ENCODE measurements at places on chromosomes 2 and 18.

DNA sequence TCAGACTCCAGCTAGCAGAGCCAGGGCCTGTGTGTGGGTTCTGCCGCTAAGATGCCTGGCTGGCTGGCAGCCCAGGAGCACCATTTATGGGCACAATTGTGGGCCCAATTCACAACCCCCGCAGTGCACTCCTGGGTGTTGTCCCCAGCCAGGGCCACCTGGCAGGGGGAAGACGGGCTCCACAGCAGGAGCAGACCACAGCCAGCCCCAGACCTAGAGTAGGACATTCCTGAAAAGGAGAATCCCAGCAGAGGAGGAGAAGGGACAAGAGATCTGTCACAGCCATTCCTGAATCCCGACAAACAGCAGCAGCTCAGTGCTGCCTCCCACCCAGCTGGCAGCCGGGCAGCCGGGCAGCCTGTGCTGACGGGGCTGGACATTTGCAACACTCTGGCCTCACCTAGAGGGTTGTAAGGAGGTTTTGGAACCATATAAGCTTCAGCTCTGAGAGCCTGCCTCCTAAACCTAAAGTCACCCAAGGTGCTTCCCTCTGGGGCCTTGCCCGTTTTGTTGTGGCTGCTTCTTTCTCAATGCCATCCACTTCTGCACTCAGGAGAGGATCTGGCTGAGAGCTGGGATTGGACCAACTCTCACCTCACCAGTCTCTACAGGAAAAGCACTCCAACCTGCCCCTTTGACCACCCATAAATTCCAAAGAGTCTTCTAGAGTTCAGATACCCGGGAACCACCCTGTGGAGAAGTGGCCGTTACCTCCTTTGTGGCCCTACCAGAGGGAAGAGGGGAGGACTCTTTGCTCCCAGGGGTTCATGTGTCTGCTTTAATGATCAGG is 4.1 kb upstream of the TMEM177 start:
- no peak for DNase-seq

GRCh38 chr2:173090276-173090877 is 14.7 kb downstream of the MAP3K20 start:
- no peak for DNase-seq

DNA sequence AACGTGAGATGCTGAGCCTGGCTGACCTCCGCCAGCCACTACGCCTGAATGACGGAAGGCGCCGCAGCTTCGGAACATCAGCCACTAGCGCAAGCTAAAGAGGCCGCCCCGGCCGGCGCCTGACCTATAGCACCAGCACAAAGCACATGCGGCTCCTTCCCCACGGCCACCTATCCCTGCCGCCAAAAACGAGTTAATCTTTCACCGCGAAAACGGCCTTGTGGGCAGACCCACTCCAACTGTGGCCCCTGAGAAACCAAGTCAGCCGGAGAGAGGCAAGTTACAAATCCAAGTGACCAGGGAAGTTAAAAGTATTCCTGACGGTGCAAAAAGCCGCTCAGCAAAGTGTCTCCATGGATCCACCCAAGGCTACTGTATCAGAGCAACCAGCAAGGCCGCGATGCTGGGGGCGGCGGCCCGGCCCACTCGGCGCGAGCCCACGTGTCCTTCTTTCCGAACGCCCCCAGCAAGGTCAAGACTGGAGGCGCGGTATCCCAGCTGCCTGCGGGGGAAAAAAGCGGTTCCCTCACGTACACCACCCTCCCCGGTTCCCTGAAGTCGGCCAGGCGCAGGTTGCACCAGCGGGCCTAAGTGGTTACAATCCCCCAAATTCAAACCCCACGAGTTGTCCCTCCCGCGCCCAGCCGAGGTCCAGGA is 575 bp downstream of the HSPD1 start:
- peak; percentile 47 for DNase-seq

DNA sequence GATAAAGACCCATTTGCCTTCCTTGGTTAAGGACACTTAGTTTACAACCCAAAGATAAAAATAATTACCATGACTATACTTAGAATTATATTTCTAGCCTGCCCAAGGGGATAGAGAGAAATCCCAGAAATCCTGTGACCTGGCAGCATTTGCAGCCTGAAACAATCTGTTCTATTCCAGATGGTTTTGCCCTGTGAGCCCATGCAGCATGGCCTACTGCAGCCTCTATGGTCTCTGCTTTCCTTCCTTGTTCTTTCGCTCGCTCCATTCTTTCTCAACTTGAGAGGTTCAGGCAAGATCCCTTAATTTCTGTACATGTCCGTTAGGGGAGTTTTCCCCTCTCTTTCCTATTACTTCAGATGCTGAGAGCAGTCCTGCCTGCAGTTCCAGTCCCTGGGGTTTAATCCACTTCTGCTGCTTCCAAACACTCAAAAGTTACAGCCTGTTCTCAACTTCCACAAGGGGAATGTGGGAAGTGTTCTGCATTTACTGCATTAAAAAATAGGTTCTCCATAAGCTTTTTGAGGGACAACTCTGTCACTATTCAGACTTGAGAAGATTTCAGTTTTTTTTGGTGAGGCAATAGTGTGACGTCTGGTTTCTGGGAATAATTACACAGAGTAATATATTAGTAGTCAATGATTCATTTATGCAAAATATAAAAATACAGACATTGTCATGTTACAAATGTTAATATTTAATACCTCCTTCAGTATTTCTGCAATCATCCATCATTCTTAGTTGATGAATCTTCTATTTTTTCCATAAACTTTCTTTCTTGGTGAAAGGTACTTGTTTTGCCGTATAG is 80.3 kb downstream of the CDCA7 start:
- DNase-seq, result peak; percentile 18

DNA sequence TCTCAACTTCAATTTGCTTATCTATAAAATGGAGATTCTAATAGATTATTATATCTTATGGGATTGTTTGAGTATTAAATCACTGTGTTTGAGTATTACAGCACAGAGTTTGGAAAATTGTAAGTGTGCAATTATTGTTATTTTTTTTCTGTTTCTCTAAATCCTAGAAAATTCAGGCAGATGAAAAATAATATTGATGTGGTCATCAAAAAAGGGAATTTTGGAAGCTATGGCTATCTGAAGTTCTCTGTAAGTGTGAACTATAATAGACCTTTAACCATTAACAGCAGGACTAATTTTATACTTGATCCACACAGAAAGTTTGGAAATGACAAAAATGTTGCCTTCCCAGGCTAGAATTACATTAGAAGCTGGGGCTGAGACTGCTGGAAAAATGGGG is 393.2 kb downstream of the SUCLG1 start:
- no peak for DNase-seq

GRCh38 chr2:37283207-37283606 is 41.4 kb downstream of the PRKD3 start:
- no peak for DNase-seq

DNA sequence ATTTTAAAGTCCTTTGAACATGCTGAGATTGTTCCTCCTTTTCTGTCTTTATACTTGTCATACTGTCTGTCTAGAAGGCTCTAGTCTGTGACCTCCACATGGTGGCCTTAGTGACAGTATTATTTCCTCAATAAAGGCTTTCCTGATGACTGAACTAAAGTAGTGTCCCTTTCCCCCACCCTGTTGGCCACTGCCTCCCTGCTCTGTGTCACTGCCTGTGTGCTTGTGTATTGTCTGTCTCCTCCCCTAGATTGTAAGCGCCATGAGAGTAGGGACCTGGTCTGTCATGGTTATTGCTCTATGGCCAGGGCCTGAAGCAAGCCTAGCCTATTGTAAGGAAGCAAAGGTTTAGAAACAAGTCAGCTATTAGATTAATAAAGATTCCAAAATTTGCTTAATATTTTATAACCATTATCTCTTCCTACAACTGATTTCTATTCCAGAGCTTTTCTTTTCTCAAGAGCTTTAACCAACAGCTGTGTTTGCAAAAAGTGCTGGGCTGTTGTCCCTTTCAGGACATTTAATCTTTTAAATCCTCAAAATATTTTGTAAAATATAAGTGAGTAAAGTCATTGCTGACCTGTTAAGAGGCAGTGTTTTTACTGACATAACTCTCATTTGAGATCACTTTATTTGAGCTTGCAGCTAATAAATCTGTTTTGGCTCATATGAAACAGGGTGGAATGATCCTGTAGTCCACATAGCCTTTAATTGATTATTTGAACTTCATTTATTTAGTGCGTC is 35.5 kb downstream of the DIS3L2 start:
- no peak for DNase-seq

- no peak for DNase-seq
Observed at GRCh38 chr18:13537022-13537780, 189.2 kb downstream of the FAM210A start.

GRCh38 chr18:75208155-75208835 is 644 bp downstream of the PTGR3 start:
- DNase-seq, result peak; percentile 72

DNA sequence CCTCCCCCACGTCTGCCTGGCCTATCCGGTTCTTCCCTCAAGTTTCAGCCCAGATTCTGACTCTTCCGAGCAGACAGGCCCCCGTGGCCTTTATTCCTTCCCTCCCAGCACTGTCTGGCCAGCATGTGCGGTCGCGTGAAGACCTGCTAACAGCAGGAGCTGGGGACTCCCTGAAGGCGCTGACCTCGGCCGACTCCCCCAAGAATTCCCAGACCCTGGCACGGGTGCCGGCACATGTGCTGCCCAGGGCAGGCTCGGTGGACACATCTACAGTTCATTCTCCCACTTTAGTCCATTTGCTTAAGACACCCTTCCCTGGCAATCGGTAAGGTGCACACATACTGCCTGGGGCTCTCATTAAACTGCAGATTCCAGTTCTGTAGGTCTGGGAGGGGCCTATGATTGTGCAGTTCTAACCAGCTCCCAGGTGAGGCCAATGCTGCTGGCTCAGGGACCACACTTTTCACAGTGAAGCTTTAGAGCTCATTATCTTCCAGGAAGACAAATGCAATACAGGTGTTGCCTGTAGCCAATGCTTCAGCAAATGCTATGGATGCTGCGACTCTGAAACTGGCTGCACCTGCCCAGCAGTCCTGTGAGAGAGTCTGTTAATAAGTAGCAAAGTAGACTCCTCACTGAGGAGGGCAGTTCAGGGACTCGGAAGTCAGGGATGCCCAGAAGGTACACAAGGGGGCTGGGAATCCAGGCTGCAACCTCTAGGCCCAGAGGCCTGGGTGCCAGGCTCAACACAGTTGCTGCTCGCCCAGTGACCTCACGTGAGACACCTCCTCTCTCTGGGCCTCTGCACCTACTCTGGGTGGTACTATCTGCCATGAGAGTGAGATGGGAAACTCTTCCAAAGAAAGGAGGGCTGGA is 45.4 kb upstream of the TAF1B start:
- DNase-seq, result peak; percentile 8

DNA sequence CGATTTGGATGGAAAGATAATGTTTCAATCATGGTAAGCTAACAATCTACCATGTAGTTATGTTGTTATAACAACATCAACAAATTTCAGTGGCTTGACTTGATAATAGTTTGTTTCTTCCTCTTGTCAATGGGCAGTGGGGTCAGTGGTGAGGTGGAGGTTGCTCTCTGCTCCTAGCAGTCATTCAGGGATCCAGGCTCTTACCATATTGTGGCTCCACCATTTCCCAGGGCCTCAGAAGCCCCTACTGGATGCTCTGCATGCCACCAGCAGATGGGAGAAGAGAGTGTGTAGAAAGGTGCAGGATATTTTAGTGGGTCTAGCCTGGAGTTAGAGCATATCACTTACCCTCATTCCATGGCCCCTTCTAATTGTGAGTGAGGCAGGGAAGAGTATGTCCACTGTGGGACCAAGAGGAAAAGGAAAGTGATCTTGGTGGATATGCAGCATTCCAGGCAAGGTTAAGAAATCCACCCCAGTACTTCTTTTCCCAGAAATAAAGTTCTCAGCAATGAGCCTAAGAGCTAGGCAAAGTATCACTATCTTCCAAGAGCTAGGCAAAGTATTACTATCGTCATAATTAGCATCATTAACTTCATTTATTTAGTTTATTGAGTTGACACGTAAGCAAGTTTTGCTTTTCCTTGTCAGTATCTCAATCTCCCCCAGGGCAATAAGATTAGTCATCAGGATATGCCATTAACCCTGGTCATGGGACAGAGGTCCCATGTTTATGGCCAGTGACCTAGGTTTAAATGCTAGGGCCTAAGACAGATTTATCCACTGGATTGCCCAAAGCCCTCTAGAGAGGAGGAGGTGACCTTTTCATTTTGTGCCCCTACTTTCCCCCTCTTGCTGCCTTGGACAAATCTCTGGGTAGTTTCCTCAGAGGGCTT is 4.2 kb upstream of the IWS1 start:
- DNase-seq, result no peak

- DNase-seq, result no peak
Observed at GRCh38 chr2:197889041-197889440, 84.6 kb downstream of the PLCL1 start.

GRCh38 chr2:228949831-228950230 is 321.3 kb downstream of the PID1 start:
- DNase-seq, result no peak

DNA sequence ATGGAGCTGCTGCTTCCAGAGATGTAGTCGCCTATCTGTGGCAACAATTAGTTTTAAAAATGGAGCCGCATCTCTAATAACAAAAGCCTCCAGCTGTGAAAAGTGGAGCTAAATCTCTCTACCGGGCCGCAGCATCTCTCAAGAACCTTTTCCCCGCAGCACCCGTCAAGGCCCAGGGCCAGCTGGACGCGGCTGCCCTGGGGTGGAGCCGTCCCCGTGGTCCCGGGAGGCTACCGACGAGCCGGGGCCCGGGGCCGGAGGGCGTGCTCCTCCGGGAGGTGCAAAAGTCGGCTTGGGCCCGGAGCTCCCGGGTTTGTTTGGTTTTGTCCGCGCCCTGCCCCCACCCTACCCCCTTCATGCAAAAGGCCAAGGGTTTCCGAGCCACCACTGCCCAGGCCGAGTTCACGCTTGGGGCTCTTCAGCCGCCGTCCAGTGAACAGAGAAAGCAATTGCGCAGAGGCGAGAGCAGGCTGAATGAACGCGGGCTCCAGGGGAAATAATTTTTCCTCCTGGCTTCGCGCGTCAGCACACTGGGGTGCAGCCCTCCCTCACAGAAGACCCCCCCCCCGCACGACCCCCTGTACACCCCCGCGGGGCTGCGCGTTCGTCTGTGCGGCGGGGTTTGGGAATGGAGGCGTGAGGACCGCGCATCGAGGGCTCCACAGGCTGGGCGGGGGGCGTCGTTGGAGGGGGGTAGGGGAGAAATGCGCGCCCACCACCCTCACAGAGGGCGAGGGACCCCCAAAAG is 557 bp upstream of the GREB1L start:
- peak; percentile 28 for DNase-seq

DNA sequence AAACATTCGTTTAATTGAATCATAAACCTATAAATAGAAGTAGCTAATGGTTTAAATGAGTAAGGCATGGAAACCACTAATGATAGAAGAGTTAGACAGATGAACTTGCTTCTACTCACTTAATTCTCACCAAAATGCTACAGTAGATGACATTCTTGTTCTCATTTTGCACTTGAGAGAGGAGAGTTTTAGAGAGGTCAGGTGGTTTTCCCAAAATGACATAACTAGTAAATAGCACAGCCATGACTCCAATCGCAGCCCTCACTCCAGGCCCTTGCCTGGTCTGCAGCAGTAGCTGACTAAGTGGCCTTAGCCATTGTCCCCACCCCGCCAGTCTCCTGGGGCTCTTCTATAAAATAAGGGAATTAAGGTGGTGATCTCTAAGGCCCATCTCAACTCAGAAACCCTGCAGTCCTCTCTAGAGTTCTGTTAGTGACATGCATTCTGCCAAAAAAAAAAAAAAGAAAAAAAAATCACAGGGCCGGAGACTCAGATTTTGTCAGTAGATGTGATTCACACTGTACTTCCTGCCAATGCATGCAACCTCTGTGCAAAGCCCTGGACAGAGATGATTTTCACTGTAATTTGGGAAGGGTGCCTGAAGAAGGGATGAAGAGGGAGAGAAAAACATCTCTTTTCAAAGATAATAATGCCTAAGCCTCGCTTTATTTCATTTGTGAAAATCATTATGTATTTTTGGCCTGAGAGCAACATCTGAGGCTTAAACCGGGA is 221.8 kb downstream of the ANAPC1 start:
- DNase-seq, result no peak
